Stimulated activated CD4-positive, alpha-beta T cell treated with anti-CD3 and anti-CD28 coated beads, Interleukin-1b, Interleukin-23, amount 100 ng/mL, for 1 hour (primary cell): ENCODE measurements at places on chromosomes 5 and 9.

- DNase-seq: no peak
Measured at GRCh38 chr5:6161257-6161656, 217.1 kb downstream of the MED10 start.

DNA sequence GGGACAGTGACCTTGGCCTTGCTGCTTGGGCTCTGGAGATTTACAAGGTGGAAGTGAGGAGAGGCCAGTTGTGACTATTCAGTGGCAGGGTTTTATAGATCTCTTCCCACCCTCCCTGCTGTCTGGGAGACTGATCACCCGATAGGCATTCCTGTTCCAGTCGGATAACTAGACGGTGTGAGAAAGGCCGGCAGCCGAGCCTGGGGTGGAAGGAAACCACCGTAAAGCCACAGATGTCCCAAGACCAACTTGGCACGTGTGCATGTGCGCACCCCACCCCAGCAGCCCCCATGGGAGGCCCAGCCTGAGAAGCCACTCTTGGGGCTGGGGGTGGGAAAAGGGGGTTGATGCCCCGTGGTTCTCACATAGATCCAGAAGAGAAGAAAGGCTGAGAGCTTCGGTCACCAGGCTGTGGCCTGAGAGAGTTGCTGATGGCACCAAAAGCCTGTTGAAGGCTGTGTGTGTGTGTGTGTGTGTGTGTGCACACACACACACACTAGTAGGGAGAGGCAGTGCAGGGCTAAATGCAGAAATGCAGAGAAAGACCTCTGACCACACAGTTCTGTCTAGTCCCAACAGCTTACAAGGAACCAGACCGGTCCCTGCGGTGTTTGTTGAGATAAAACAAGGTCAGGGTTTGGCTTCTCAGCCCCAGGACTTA, 225.8 kb downstream of the FANCC start:
- no peak for DNase-seq

- DNase-seq: no peak
Measured at GRCh38 chr9:134875371-134875770, 5.2 kb upstream of the FCN2 start.

DNA sequence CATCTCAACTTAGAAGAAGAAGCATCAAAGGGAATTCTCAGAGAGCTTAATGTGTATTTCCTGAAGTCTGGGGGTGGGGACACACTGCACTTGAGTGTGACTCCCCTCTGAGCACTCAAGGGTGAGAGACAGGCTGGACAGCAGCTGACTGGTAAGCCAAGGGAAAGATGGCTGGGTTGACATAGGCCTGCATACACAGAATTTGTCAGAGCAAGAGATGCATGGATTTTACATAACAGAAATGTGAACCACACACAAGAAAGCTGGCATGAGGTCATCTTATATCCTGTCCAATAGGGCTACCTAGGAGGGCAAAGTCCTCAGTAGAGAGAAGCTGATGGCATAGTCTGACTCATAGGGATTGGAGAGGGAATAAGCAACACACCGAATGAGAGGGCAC, 114.3 kb upstream of the EPB41L4A start:
- no peak for DNase-seq

GRCh38 chr5:124001036-124001615, 489.1 kb downstream of the CSNK1G3 start:
- no peak for DNase-seq

- DNase-seq: no peak
Measured at GRCh38 chr5:179901462-179901861, 6.2 kb downstream of the TBC1D9B start.

DNA sequence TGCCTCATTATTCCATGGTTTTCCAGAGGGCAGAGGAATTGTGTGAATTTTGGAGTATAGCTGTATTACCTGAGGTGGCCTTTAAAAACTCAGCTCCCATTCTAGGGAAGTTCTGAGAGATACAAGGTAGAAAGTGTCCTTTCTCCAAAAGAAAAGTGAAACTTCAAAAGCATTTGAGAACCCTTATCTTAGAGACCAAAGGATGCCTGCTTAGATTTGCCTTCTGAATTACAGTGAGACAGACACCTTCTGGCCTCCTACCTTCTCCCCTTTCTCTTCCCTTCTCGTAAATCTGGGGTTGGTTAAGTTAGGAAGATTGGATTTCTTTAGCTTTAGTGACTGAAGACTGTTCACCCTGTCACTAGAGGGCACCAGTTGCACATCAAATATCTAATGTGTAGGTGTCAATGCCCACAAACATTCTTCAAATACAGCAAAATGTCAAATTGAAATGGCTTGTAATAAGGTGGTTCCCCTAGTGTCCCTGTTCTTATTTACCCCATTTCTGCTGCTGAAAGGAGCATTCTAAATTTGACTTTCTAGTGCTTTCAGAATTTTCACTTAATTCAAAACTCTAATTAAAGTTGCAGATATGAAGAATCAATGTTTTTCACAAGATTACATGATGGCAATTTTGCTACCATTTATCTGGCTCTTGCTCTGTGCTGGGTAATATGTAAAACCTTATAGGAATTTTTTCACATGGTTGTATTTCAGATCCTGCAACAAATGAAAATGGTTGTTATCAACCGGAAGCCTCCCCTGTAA, 46.7 kb downstream of the PRRC1 start:
- no peak for DNase-seq
